ENCODE measurements at places on chromosomes 3 and 15.

DNA sequence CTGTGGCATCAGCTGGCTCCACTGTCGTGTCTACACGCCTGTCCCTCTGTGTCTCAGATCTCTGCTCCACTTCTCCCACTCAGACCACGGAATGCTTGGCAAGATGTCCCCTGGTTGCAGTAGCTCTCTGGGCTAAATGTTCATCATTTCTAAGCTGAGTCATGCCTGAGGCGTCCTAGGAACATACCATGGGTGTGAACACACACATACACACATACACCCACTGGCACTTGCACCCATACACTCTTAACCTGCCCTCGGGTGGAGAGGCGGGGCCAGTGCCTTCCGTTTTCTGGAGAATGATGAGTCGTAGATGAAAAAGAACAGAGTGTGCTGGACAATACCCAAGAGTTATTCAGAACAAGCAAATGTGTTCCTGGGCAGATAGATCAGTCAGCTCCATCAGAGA, 72.4 kb downstream of the SENP2 start:
- no peak for DNase-seq

GRCh38 chr3:157542711-157543500, 39.7 kb upstream of the VEPH1 start:
- DNase-seq: peak; percentile 69

DNA sequence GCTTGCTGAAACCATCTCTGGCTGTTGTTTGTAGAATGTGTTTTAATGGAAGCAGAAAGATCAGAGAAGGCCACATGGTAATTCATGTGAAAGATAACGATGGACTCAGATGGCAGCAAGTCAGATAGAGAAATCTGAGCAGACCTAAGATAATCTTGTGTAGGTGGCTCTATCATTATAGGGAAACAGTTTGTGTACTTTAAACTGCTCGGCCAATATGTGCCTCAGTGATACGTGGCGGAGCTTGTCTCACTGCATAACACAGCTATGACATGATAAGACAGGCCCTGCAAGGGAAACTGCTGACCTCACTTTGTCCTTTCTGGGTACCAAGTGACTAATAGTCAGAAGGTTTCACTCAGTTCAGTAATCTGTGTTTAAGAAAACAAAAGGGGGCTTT, 51.0 kb downstream of the MME start:
- no peak for DNase-seq

DNA sequence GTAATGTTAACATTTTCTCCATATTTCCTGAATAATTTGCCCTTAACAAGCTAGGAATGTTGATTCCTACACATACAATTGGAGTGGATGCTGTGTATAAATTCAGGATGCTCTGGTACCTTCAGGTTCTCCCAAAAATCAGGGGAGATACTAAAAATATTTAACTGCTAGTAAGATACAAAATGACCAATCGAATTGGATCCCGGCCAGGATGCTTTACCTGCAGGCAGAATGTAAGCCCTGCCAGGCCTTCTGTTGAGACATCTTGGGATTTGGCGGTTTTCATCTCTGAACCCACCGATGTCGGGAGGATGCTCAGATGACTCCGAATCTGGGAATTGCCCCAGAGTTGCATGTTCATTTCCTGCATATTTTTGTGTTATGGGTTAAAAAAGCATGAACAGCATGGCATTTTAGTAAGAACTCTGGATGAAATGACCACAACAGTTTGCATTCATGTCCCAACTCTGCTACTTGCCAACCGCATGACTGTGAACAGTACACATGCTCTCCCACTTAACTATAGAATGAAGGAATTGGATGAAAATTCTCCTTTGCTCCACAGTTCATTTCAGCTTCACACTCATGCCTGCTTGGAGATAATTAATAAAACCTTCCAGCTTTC, 241.4 kb upstream of the TBL1XR1 start:
- no peak for DNase-seq

DNA sequence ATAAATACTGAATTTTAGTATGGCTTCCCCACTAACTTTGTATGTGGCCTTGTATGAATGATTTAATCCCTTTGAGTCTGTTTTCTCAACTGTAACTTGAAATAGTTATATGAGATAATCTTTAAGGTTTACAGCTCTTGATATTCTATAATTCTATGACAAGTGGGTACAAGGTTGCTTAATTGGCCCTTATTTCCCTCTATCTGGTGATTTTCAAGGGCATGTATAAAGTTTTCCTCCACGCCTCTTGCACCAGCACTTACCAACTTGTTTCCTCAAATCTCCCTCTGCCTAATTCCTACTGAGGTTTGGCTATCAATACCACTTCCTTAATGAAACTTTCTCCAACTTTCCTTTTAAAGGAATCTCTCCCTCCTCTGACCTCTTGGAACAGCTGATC, 112.9 kb downstream of the ISL2 start:
- DNase-seq: no peak

GRCh38 chr3:1533763-1534162, 440.9 kb downstream of the CNTN6 start:
- no peak for DNase-seq

- DNase-seq: no peak
These were observed 55.8 kb downstream of the PRKCI start for GRCh38 chr3:170277833-170278580.
